ENCODE measurements at places on chromosomes 7 and 10. TPM values are rescaled to one million over a fixed set of nuclear protein-coding genes. Genes with fewer than 3 reads are reported as not detected.

The UPK3BL2 gene
- total RNA-seq, result 37.9 TPM

The ABCA13 gene
- total RNA-seq, result not detected

DNA sequence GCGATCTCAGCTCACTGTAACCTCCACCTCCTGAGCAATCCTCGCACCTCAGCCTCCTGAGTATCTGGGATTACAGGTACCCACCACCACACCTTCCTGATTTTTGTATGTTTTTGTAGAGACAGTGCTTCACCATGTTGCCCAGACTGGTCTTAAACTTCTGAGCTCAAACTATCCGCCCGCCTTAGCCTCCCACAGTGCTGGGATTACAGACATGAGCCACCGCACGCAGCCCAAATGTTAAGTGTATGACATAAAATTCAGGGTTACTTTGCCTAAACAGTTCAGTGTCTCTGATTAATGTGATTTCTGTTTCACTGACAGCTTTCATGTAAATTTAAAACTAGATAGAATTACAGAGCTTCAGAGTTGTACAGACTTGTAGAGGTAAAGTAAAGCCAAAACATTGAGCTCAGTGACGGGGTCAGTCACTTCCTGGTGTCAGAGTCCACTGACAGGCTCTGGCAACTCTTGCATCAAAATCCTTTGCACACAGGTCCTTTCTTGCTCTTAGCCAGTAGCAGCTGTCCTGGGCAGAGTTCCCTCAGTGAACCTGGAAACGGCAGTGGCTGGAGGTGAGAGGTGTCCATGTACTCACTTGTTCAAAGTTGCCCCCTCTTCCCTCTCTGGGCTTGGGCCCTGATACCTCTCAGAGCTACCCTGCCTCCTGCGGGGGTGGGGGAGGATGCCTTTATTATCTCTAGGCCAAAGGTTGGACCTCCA lies 33.7 kb downstream of the MGMT start:
- H3K4me1 ChIP-seq, result peaks cover 14% of the 10 kb centered on the region
- DNase-seq, result no peak
- no peak overlapping the region for H3K27ac ChIP-seq
- H3K27me3 ChIP-seq, result no peaks in the 10 kb centered on the region

The RASA4 gene
- total RNA-seq, result 79.2 TPM

GRCh38 chr7:90886416-90886815 lies 290.3 kb downstream of the CDK14 start:
- H3K4me3 ChIP-seq, result no peak overlapping the region
- no peaks in the 10 kb centered on the region for H3K4me1 ChIP-seq
- no peaks in the 10 kb centered on the region for H3K27me3 ChIP-seq

- H3K36me3 ChIP-seq, result no peaks in the 10 kb centered on the region
- H3K4me1 ChIP-seq, result no peaks in the 10 kb centered on the region
- H3K27me3 ChIP-seq, result peaks cover 17% of the 10 kb centered on the region
- DNase-seq, result no peak
- H3K4me3 ChIP-seq, result no peak overlapping the region
- no peak overlapping the region for H3K27ac ChIP-seq
Measured at GRCh38 chr10:123795196-123795780, 96.3 kb downstream of the CPXM2 start.

The SKIDA1 gene
- total RNA-seq, result 0.23 TPM

- H3K4me3 ChIP-seq, result no peak overlapping the region
- no peaks in the 10 kb centered on the region for H3K36me3 ChIP-seq
- H3K27ac ChIP-seq, result no peak overlapping the region
- no peaks in the 10 kb centered on the region for H3K4me1 ChIP-seq
Measured at GRCh38 chr7:36092221-36092771, 60.8 kb upstream of the EEPD1 start.

DNA sequence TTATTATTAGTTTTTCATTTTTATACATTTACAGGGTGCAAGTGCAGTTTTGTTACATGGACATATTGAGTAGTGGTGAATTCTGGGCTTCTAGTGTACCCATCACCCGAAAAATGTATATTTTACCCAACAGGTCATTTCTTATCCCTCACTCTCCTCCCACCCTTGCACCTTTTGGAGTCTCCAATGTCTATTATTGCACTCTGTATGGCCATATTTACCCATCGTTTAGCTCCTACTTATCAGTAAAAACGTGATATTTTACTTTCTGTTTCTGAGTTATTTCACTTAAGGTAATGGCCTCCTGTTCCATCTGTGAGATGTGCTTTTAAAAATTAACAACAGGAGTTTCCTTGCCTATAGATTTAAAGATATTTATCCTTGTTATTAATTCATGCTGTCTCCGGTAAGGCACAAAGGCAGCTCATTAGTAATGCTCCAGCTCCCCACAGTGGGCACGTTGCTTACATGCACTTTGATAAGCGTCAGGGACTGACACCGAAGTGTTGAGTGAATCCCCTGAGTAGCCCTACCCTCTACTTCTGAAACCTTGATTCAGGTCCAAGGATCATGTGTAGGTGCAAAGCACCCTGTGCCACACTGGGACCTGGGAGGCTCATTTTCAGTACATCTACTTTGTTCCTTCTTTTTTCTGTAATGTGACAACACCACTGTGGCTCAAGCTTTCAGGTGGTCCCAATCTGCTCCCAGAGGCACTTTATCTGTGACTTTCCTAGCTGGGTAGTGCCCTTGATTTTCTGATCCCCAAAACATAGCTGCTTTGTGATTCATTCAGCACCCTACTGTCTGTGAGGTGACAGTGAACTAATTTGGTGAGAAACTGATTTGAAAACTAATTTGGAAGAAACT lies 27.3 kb downstream of the HYAL4 start:
- peaks cover 11% of the 10 kb centered on the region for H3K27me3 ChIP-seq
- H3K4me3 ChIP-seq, result no peak overlapping the region
- no peak overlapping the region for H3K27ac ChIP-seq
- no peaks in the 10 kb centered on the region for H3K4me1 ChIP-seq
- H3K36me3 ChIP-seq, result no peaks in the 10 kb centered on the region

GRCh38 chr10:98795467-98795866 lies 348.7 kb upstream of the HPS1 start:
- H3K27me3 ChIP-seq, result no peaks in the 10 kb centered on the region
- no peak for DNase-seq
- no peak overlapping the region for H3K4me3 ChIP-seq
- H3K36me3 ChIP-seq, result no peaks in the 10 kb centered on the region
- no peak overlapping the region for H3K27ac ChIP-seq

The DENND2A gene
- total RNA-seq, result not detected

- H3K27ac ChIP-seq, result no peak overlapping the region
- H3K4me3 ChIP-seq, result no peak overlapping the region
- H3K4me1 ChIP-seq, result no peaks in the 10 kb centered on the region
- DNase-seq, result no peak
- H3K27me3 ChIP-seq, result peaks cover 27% of the 10 kb centered on the region
Measured at GRCh38 chr7:121262221-121262620, 66.6 kb upstream of the WNT16 start.

GRCh38 chr7:158302274-158303070 lies 285.2 kb downstream of the PTPRN2 start:
- H3K4me1 ChIP-seq, result no peaks in the 10 kb centered on the region
- H3K36me3 ChIP-seq, result peaks cover 3% of the 10 kb centered on the region
- no peaks in the 10 kb centered on the region for H3K27me3 ChIP-seq
- no peak overlapping the region for H3K27ac ChIP-seq

The EPHA1 gene
- total RNA-seq, result 2.2 TPM

DNA sequence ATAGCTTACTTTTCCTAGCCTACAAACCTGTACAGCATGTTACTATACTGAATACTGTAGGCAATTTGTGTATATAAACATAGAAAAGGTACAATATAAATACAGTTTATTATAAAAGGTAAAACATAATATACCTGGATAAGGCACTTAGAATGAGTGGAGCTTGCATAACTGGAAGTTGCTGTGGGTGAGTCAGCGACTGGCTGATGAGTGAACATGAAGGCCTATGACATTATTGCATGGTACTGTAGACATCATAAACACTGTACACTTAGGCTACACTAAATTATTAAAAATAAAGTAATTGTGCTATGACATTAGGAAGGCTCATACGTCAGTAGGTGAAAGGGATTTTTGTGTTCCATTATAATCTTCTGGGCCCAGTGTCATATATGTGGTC lies 228.8 kb downstream of the HDAC9 start:
- no peak for DNase-seq
- H3K27me3 ChIP-seq, result no peaks in the 10 kb centered on the region
- no peaks in the 10 kb centered on the region for H3K36me3 ChIP-seq
- no peaks in the 10 kb centered on the region for H3K4me1 ChIP-seq

- DNase-seq, result no peak
- H3K27me3 ChIP-seq, result peaks cover 4% of the 10 kb centered on the region
- H3K27ac ChIP-seq, result no peak overlapping the region
- peaks cover 3% of the 10 kb centered on the region for H3K36me3 ChIP-seq
- no peaks in the 10 kb centered on the region for H3K4me1 ChIP-seq
- no peak overlapping the region for H3K4me3 ChIP-seq
Measured at GRCh38 chr10:131785121-131785460, 115.7 kb upstream of the PPP2R2D start.

DNA sequence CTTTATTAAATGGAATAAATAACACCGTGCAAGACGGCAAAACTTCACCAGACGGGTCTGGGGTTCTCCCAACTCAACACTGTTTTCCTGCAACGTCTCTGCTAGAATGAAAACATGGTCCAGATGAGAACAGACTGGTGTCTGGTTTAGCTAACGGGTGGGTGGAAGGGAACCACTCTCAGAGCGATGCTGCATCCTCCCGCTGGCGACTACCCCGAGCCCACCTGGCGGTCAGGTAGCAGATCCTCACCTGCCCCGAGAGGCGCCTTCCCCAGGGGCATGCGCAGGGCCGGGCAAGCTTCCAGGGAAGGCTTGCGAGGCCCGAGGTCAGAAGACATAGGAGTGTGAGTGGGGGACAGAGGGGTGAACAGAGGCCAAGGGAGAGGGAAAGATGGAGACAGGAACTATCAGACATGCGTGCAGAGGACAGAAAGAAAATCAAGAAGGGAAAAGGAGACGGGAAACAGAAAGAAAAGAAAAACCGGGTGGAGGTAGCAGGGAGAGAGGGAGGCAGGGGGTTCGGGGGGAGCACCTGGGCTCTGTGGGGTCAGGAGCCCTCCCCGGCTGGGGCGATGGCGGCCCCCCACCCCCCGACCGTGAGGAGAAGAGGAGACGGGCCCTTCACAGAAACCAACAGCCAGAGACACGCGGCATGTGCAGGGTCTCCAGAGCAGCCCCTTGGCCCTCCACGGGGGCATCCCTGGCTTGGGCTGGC lies 222.0 kb downstream of the MAD1L1 start:
- H3K4me1 ChIP-seq, result no peaks in the 10 kb centered on the region
- H3K27ac ChIP-seq, result no peak overlapping the region
- no peaks in the 10 kb centered on the region for H3K27me3 ChIP-seq
- H3K4me3 ChIP-seq, result no peak overlapping the region
- no peak for DNase-seq
- no peaks in the 10 kb centered on the region for H3K36me3 ChIP-seq

- no peaks in the 10 kb centered on the region for H3K36me3 ChIP-seq
- no peak for DNase-seq
- no peak overlapping the region for H3K27ac ChIP-seq
Measured at GRCh38 chr10:10222304-10222841, 795.3 kb upstream of the CELF2 start.

The AKR1C2 gene
- total RNA-seq, result 0.22 TPM

DNA sequence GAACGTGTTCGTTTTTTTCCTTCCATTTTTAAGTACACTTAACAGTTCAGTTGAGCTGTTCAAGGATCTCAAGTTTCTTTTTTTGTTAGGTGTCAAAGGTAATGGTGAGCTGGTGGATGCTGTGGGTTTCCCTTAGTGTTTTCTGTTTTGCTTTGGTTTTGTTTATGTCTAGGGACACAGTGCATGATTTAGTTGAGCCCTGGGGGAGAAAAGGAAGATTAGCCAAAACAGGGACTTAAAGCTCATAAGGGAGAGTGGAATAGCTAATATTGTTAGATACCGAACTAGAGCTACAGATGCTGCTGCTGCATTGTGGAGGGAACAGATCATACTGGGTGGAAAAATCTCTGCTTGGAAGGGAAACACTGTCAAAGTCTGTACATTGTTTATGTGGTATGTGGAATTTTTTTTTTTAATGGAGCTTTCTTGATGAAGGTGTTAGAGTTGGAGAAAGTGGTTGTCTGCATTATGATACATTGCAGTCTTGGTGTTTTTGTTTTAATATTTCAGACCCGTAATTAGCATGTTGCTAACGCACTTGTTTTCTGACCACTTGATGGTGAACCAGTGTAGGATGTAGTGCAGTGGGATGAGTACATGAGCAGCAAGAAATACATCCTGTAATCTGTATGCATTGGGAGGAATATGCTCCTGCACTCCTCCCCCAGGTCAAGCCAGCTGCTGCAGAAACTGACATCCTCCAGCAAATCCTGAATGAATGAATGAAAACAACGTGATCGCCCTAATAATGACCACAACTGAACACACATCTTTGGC lies 2.1 kb downstream of the GLCCI1 start:
- no peaks in the 10 kb centered on the region for H3K27me3 ChIP-seq
- no peak overlapping the region for H3K4me3 ChIP-seq
- peaks cover 48% of the 10 kb centered on the region for H3K4me1 ChIP-seq
- no peak overlapping the region for H3K27ac ChIP-seq
- no peak for DNase-seq

Data from activated T-cell treated with anti-CD3 and anti-CD28 coated beads, Interleukin-2, amount 50 U/mL, for 72 hours (primary cell).